CD4-positive, alpha-beta T cell treated with Interleukin-15 for 4 hours (primary cell): ENCODE measurements at places on chromosomes 4 and X.

- no peak for DNase-seq
Observed at GRCh38 chrX:84737471-84737871, 235.2 kb upstream of the HDX start.

DNA sequence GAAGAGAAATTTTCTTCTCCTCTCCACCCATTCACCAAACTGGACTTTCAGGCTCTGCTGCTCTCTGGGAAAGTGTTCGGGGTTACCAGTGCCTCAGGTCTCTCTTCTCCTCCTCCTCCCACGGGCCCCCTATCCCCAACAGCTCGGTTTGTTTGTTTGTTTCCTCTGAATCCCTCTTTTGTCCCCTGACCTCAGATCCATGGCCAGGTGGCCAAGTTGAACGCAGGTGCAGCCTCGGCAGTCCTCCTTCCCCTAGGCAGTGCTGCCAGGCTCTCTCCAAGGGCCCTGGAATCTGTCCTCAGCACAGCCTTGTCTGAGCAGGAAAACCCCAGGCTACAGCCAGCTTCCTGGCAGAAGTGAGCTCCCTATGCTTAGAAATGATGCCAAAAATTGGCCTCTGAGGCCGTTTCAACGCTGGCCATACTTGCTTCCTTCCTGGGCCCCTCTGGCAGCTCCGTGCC is 60.0 kb downstream of the FHDC1 start:
- no peak for DNase-seq

DNA sequence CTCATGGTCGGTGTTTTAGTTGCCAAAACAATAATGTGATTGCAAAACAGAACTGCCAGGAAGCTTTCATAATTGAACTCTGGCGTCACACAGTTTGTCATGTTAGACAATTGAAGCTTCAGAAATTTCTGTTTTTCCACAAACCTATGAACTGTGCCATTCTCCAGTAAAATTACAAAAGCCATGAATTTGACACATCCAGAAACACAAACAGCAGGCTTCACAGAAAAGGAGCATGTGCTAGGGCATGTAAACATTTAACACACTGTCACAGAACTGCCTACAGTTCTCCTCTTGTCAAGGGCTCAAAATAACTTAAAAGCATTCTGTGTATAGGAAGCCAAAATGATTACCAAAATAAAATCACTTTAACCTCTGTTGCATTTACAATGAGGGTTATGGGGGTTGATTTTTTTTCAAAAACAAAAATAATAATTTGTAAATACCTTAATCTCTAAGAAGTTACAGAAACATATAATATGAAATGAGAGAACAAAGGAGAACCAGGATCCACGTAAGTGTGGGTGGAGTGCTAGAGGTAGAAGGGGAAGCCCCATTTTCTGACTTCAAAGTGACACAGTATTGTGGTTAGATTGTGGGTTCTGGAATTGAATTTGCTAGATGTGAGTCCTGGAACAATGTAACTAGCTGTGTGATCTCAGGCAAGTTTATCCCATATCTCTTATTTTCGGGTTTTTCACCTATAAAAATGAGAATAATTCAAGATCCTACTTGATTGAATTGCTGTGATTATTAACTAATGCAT is 295.0 kb downstream of the CENPC start:
- DNase-seq, result no peak

GRCh38 chrX:125475482-125475881 is 155.8 kb downstream of the TEX13C start:
- DNase-seq, result no peak

GRCh38 chr4:76620723-76621468 is 185.9 kb downstream of the SHROOM3 start:
- no peak for DNase-seq

DNA sequence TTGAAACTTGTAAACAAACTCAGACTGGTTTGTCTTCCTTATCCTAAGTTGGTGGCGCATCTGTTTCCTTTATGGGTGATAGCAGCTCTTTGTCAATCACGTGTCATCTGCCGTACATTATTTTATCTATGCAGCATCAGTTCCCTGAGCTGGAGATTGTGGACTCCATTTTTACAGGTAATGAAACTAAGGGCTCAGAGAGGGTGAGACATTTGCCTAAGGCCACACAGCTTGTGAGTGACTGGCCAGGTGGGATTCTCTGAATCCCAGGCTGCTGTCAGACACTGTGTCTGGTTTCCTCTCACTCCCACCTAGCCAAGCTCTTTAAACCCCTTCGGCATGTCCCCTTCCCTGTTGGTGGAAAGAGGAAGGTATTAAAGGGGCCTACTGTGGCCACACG is 41.7 kb upstream of the CLCN4 start:
- DNase-seq, result no peak

GRCh38 chrX:274904-275475 is 6.2 kb upstream of the PLCXD1 start:
- DNase-seq, result no peak

- no peak for DNase-seq
Observed at GRCh38 chr4:6716958-6717655, 1.1 kb downstream of the BLOC1S4 start.

DNA sequence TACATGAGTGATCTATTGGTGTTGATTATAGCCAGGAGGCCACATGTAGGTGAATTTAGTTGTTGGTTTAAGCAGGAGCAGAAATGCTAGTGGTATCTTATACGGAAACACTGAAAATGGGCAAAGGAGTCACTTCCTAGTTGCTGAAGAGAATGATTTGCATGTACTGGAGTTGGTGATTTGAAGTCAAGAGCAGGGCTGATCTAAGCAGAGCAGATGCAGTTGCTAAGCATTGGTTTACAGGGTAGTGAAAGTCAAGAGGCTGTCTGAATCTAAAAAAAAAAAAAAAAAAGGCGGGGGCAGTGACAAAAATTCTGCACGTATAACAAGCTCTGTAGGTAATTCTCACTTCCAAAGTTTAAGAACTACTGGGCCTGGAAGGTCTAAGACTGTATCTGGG is 90.4 kb upstream of the HPRT1 start:
- no peak for DNase-seq

GRCh38 chr4:99219479-99219878 is 433 bp upstream of the ADH6 start:
- no peak for DNase-seq

DNA sequence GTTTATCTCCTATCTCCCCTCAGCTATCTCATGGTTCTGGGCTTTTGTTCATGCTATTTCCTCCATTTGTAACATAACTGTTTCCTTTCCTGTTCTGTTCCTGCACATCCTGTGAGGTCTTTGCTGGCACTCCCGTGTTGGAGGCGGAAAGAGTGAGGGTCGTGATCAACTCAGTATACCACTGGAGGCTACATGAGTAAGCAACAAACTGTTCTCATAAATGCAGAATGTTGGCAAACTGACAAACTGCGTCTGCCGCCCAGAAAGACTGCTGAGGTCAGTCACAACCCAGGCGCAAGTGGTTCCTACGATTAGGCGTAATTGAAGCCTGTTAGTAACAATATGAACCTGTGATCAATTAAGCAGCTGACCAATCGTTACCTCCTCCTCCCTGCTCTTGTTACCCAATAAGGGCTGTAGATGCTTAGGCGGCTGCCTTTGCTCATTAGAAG is 48.8 kb downstream of the C4orf33 start:
- no peak for DNase-seq

GRCh38 chr4:99437723-99438404 is 2.7 kb upstream of the ADH7 start:
- no peak for DNase-seq

DNA sequence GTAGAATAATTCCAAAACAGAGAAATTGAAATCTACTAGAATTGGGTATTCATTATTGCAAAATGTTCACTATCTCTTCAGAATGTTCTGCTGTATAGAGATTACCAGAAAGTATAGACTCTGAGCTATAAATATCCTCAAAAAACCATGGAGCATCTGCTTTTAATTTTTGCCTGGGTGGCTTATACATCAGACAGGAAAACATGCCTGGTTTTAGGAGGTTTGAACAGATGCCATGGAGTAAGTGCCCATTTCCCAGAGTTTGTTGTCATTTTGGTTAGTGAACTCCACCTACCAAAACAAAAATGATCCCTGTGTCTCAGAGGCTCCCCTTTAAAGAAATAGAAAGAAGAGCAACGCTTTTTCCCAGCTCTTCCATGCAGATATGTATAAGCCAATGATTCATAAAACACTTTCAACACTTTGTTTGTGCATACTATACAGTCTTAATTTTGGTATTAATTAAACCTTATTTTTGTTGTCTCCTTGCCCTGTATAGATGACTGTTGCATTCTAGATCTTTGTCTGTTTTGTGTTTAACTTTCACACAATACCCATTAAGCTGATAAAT is 68.7 kb downstream of the MEPE start:
- no peak for DNase-seq

DNA sequence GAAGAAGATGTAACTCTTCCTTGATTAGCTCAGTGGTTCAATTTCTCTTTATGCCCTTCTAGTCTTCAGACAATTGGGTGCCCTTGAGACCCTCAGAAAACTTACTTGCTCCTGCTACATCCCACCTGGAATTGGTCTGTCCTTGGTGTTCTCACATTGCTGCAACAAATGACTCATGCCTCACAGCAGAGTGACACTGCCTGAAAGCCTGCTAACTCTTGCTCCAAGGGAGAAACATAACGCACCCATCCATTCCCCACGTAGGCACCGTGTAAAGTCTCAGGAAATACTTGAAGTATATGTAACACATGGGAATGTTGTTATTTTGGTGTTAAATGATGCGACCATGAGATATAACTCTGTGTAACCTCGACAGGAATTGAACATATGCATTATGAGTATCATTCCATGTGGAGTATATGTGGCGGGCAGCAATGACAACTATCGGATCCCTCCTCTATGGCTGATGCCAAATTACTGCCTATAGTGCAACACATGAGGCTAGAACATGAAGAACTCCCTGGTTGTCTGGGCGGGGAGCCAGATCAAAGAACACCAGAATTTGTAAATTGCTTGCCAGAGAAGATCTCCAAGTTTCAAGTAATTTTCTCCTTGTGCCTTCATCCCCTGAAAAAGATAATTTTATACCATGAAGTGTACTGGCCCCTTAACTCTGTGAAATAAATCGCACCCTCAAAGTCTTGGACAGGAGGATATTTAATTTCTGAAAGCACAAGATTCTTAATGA is 231.3 kb upstream of the STK26 start:
- no peak for DNase-seq

GRCh38 chrX:65596270-65597034 is 61.9 kb upstream of the LAS1L start:
- DNase-seq, result peak; percentile 71

GRCh38 chrX:110985470-110985869 is 110.5 kb upstream of the PAK3 start:
- no peak for DNase-seq

GRCh38 chr4:160772668-160773067 is 1391.1 kb downstream of the FSTL5 start:
- DNase-seq, result no peak

DNA sequence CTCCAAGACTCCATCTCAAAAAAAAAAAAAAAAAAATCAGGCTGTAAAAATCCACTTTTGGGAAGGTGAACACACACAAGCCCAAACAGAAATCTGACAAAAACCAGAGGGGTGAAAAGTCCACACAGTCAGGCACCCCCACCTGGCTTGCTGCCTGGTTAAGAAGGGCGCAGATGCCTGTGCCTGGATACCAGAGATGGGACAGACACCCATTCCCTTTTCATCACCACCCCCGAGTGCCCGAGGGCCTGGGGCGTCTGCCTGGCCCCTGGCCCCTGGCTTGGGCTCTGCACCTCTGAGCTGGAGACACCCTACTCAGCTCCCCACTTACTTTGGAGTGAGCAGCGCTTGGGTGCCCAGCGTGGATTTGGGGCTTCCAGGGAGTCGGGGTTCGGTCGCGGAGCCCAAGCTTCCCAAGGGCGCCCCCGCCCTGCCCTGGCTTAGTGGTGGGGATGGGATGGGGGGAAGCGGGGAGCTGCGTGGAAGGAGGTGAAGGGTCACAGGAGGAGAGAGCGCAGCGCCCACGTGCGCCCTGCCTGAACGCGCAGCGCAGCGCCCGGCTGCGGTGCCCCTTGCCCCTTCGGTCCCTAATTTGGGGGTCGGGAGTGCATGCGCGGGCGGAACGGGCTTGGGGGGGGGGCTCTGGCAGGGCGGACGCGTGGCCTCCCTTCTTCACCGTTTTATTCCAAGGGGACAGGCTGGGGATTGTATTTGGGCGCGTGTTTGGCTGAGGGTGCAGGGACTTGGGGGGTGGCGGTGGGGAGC is 11.3 kb downstream of the SHOX start:
- no peak for DNase-seq

- DNase-seq, result no peak
Observed at GRCh38 chrX:6120329-6120728, 108.3 kb downstream of the NLGN4X start.

DNA sequence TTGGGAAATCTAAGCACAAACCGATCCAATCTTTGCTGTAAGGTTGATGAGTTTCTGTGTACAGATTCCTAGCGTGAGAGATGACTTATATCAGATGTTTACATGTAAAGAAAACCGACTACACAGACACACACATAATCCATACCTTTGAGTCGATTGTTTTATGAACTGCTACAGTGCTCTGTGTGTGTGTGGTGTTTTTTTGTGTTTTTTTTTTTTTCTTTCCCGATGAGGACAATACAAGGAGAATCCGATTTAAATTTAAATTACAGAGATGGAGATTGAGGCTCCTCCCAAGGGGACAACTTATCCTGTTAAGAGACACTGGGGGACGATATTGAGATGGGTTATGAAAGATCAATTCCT is 461 bp upstream of the SLC9A6 start:
- no peak for DNase-seq

DNA sequence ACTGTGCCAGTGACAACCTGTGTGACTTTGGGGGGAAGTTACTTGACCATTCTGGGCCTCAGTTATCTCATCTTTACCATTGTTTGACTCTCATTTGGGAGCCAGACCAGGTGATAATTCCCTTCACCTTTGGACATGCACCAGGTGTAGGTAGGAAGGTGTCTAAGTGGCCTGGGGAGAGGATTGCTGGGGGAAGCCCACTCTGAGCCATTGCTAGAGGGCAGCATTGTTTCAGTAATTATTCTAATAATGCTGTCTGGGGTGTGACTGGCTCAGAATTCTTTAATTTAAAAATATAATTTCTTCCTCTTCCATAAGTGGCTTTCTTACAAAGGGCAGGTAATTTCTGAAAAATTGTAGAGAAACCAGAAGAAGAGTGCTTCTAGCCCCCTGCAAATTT is 104.3 kb downstream of the RTL9 start:
- DNase-seq, result no peak

GRCh38 chr4:118396881-118397622 is 44.2 kb upstream of the PRSS12 start:
- DNase-seq, result no peak

- no peak for DNase-seq
Observed at GRCh38 chrX:153583433-153583832, 15.5 kb downstream of the CCNQ start.

- DNase-seq, result no peak
Observed at GRCh38 chr4:73816814-73817213, 19.7 kb upstream of the CXCL6 start.

GRCh38 chr4:184669251-184669650 is 19.7 kb downstream of the PRIMPOL start:
- no peak for DNase-seq

GRCh38 chr4:145047151-145047550 is 50.8 kb downstream of the ANAPC10 start:
- DNase-seq, result no peak

GRCh38 chr4:130922955-130923354 is 1827.0 kb downstream of the C4orf33 start:
- DNase-seq, result no peak

GRCh38 chr4:95524729-95525128 is 24.0 kb downstream of the UNC5C start:
- DNase-seq, result no peak
